RCC 7860 (cell line): ENCODE measurements at places on chromosomes 13 and 19.

- no peak for DNase-seq
Measured at GRCh38 chr19:3682286-3682685, 18.0 kb downstream of the PIP5K1C start.

DNA sequence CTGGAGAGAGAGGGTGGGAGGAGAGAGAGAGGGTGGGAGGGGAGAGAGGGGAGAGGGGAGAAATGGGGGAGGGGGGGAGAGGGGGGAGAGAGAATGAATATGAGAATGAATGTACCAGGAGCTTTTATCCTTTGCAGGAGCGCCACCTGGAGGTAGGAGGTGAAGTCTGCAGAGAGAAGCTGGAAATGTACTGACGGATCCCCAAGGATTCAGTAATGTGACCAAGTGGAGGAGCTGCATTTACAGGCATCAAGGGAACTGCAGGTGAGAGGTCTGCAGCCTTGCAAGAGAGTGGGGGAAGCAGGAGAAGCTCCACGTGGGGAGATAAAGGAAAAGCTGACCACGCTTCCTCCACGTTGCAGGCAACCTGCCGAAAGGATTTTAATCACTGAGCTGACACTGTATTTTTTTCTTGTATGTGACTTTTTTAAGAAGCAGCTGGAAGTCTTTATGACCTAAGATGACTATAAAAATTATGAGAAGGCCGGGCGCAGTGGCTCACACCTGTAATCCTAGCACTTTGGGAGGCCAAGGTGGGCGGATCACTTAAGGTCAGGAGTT lies 33.7 kb downstream of the VSTM1 start:
- peak; percentile 49 for DNase-seq

DNA sequence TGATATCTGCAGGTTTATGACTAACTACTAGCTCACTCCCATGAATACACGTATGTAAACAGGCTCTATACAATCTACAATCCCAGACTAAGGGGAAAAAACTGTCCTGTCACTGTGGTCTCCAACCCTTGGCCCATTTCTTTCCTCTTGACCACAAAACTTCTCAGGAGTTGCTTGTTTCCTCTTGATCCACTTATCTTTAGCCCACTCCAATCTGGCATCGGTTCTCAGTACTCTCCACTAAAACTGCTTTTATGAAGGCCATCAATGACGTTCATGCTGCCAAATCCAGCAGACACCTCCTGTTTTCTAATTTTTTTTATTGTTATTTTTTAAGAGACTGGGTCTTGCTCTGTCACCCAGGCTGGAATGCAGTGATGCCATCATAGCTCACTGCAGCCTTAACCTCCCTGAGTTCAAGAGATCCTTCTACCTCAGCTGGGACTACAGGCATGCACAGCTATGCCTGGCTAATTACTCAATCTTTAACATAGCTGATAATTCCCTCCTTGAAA lies 31.9 kb upstream of the USPL1 start:
- DNase-seq: peak; percentile 58

GRCh38 chr13:49298903-49299605 lies 51.3 kb downstream of the CDADC1 start:
- DNase-seq: no peak

DNA sequence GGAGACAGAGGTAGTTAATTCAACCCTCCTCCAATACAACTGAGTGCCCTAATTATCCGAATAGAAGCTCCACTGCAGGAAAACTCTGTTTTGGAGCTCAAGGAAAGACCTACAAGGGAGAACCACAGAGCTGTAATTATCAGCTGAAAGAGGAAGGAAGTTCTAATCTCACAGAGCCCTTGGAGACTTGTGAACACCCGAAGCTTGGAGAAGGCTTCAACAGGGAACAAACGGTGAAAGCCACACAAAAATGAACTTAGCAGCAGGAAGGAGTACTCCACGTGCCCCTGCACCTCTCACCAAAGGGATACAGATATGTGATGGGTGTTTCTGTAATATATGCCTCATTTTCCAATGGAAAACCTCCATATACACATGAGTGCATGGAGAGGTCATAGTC lies 61.1 kb downstream of the IRS2 start:
- DNase-seq: no peak

GRCh38 chr13:62629618-62630017 lies 1214.0 kb upstream of the PCDH20 start:
- no peak for DNase-seq

DNA sequence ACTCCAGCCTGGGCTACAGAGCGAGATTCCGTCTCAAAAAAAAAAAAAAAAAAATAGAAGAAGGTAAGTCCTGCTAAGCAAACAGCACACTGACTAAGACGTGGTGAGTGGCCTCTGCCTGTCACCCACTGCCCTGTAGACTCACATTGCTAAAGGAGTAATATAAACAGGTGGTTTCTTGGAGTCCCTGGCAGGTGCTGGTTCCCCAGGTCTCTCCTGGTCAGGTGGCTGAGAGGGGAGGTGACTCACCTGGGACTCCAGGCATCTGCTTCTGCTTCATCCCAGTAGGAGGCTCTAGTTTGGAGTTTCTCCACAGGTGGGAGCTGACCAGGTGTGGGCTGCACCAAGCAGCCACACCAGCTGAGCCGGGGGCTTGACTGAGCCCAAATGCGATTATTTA lies at the start of gene OR10H1:
Gene OR10H1 (minus strand): TSS at position 359 of the 400 bp plus-strand sequence. CDS start 7,627 bp downstream, outside the sequence.
- no peak for DNase-seq

- no peak for DNase-seq
Measured at GRCh38 chr13:23716401-23716800, 146.2 kb downstream of the TNFRSF19 start.
